ENCODE measurements at places on chromosomes 11 and 22.

- no peak for DNase-seq
Observed at GRCh38 chr22:25736378-25737011, 5.5 kb upstream of the MYO18B start.

DNA sequence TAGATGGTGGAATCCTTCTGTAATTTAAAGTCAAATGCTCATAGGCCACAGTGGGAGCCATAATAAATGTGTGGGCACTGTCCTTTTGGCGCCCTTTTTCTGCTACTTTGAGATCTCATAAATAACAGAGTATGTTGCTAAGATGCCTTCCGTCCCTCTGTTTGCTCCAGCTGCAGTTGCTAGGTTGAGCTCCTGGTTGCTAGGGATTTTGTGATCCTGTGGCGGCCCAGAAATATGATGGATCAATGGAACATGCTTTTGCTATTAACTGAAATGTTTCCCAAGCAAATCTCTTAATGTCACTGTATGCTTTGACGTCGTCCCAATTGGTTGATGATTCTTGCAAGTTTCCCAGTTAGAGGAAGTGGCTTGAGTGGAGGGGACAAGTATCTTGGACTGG lies 53.5 kb downstream of the MYO18B start:
- no peak for DNase-seq

- no peak for DNase-seq
Observed at GRCh38 chr11:111557425-111558111, 17.0 kb downstream of the LAYN start.

DNA sequence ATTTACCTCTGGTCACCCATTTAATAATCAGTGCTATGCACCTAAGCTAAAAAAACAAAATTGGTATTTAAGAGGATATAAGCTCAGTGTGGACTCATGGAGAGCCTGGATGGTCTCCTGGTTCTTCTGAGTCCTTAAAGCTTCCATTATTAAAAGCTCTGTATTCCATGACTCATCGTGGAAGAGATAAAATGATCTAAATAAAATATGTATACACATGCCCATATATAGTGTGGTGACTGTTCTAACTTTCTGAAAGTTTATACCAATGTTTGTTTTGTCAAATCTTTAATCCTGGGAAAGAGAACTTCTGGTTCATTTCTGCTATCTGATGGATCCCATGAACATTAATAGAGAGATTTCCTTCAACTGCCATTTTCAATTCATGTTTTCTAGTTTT lies 375.9 kb downstream of the GUCY1A2 start:
- no peak for DNase-seq

GRCh38 chr11:726278-727220 lies 20.5 kb downstream of the EPS8L2 start:
- no peak for DNase-seq
